ENCODE measurements at places on chromosomes 11 and 22.

DNA sequence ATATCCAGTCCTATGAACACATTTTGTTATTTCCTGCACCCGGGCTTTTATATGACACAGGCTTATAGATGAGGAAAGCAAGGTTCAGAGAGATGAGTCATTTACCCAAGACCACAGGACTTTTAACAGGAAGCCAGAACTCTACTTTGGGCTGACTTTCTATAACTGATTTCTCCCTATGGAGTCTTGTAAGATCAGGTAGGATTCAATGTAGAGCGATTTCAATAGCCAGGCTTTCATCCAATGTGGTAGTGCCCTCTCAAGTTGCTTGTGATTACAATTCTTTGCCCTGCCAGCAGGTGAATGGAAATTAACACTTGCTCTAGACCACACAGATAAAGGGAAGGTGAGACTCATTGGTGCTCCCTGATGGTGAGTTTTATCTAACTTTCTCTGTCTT lies 378.3 kb downstream of the INSC start:
- no peak for DNase-seq

- no peak for DNase-seq
Observed at GRCh38 chr22:44107340-44107739, 73.4 kb upstream of the PARVG start.

GRCh38 chr22:20740222-20740951 lies 33.5 kb upstream of the SERPIND1 start:
- DNase-seq, result no peak

DNA sequence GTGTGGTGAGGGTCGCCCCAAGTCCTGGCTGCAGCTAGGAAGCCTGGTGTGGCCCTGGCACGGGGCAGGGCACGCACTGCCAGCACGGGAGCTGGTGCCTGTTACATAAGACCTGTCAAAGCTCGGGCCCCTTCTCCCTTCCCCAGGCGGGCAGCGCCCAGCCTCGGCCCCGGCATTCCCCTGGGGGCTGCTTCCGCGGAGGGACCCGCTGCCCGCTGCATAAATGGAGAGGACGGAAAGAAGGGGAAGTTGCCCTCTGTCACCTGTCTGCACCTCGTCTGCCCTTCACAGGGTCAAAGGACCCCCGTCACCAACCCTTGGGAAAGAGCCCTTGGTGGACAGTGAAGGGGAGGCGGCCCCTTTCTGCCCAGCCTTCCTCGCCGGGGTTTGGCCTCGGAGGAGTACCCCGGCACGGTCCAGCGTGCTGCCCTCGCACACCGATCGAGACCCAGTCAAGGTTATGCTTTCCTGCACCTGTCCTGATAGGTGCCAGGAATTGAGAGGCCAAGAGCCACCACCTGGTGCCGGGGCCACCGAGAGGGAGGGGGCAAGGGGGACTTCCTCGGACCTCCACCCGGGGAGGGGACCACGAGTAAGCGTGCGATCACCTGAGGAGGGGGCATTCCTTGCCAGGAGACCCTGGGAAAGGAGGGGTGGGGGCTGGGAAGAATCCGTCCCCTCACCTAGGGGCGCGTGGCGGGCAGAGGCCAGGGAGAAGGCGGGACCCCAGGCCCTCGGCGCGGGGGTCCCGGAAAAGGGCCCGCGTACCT lies 16.8 kb upstream of the MFRP start:
- no peak for DNase-seq

DNA sequence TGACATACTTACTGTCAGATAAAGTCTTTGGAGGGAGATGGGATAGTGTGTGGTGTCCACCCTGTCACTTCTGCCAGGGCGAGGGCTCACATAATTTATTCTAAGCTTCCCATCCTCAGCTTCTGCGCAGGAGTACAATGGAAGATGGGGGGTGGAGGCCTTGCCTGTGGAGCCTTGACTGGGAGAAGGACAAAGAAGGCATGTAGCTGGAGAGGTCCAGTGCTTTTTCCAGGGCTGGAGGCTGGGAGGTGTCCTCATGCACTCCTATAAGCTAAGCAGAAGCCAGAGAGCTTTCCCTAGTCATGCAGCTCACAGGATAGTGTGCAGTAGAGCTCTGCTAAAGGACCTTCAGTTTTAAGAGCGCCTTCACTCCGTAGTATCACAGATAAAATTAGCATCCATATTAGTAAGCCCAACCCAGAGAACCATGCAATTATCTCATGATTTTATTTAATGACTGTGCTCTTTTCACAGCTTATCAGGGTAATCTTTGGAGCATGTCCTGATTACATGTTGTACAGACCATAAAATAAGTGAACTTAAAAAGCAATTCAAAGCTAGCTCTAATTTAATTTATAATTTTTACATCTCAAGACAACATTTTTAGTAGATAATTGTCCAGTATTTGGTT lies 148.3 kb downstream of the TEAD1 start:
- DNase-seq, result no peak

- no peak for DNase-seq
Observed at GRCh38 chr11:70299636-70300035, 29.1 kb downstream of the PPFIA1 start.

GRCh38 chr11:14399087-14399486 lies 40.1 kb upstream of the RRAS2 start:
- DNase-seq, result no peak

DNA sequence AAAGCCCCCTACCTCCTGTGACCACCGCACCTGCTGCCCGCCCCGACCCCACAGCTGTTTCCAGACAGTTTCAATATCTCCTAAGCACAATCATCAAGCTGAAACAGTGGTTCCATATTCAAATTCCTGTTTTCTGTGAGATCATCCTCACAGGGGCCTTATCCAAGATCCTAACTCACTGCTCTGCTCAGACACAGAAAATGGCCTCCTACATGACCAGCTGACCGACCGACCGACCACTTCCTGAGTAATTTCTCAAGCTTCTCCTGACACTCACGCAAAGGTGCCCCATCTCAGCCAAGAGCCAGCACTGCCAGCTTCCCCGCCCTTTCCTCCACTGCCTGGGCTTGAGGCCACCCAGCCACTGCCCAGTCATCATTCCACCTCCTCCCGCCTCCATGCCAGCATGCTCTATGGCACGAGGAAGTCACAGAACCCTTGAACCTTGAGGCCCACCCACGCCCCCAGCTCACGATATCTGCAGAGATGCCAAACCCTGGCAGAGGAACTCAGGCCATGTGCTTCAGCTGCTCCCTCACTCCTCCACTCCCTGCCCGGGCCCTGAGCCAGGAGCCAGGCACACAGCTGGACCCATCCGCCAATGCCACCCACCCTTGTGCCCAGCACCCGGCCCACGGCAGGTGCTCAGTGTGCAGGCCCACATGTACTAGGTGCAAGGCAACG lies 14.0 kb downstream of the KIAA0930 start:
- no peak for DNase-seq

- DNase-seq, result no peak
Observed at GRCh38 chr11:102138670-102139069, 28.4 kb downstream of the YAP1 start.

GRCh38 chr11:10456519-10456918 lies 1.5 kb downstream of the AMPD3 start:
- DNase-seq, result no peak

- DNase-seq, result no peak
Observed at GRCh38 chr11:8693555-8693954, 11.0 kb downstream of the RPL27A start.

- DNase-seq, result no peak
Observed at GRCh38 chr11:119130662-119131061, 9.3 kb downstream of the HINFP start.

GRCh38 chr11:47714554-47715081 lies 551 bp downstream of the AGBL2 start:
- DNase-seq, result no peak

- DNase-seq, result no peak
Observed at GRCh38 chr11:98358551-98358950, 662.2 kb upstream of the CNTN5 start.
